Activated naive CD4-positive, alpha-beta T cell treated with anti-CD3 and anti-CD28 coated beads, Interleukin-2, amount 50 U/mL, for 16 hours (primary cell): ENCODE measurements at places on chromosomes 2 and 18.

DNA sequence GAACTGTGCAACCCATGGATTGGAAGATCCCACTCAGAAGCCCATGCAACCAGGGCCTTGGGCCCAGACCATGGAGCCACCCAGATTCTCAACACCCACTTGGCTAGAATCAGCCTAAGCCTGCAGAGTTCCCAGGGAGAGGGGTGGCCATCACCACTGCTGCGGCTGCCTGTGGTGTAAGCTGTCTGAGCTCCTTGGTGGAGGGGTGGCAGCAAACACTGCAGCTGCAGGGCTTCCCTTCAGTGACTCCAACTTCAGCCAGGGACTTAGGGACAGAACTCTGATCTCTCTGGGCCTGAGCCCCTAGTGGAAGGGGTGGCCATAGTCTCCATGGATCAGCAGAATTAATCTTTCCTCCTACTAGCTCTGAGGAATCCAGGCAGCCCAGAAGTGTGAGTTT is 72.5 kb downstream of the RAD51AP2 start:
- no peak for DNase-seq

- DNase-seq = no peak
Observed at GRCh38 chr2:235521844-235522243, 28.0 kb downstream of the AGAP1 start.

- no peak for DNase-seq
Observed at GRCh38 chr2:19198381-19198780, 160.0 kb downstream of the OSR1 start.

DNA sequence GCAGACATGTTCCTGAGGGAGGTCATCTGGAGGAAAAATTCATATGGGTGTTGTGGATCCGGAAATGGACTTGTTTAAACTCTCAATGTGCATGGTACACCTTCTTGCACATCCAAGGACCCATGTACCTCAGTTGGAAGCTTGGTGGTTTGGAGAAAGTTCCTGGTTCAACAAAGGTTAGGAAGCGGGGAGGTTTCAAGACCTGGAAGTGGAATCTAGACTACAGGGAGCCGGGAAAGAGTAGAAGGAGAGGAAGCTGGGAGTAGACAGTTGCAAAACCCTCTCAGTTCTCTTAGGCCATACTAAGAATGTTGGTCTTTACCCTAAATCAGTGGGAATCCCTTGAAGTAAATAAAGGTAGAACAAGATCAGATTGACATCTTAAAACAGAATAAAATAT is 209.8 kb upstream of the SPOPL start:
- no peak for DNase-seq

GRCh38 chr2:177902395-177903163 is 170.0 kb downstream of the PDE11A start:
- no peak for DNase-seq

- DNase-seq = no peak
Observed at GRCh38 chr2:207996848-207997247, 28.5 kb downstream of the PLEKHM3 start.
